IPS DF 6.9 (cell line): ENCODE measurements at places on chromosomes 6 and 20.

- DNase-seq = no peak
Measured at GRCh38 chr20:62211769-62212288, 8.2 kb downstream of the HRH3 start.

DNA sequence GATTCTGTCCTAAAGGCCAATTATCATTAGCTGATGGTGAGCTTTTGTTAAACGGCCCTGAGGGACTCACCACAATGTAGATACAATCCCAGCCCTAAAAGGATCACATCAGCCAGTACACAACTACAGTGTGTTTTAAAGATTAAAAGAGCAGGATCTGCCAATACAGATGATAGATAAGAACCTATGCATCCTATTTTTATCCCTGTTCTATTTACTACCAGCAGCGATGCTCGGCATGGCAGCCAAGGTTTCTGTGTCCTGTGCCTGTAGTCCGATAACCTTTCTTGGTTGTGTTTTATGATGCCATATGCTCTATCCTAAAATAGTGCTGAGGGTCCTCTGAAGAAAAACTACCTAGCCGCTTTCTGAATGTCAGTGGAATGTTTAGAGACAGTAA, 289.4 kb downstream of the PHACTR1 start:
- no peak for DNase-seq

DNA sequence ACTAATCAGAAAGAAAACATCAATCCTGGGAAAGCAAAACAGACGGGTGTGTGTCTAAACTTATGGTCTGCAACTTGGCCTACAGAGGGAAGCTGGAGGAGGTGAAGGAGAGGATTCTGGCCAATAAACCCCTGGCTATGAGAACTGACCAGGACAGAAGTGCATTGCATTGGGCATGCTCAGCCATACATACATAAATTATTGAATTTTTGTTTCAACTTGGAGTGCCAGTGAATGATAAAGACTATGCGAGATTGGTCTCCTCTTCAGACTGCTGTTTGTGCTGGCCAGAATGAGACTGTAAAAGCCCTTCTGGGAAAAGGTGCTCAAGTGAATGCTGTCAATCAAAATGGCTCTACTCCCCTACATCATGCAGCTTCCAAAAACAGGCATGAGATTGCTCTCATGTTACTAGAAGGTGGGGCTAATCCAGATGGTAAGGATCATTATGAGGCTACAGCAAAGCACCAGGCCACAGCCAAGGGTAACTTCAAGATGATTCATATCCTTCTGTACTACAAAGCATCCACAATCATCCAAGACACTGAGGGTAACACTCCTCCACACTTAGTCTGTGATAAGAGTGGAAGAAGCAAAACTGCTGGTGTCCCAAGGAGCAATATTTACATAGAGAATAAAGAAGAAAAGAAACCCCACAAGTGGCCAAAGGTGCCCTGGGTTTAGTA, 17.4 kb downstream of the ADNP start:
- no peak for DNase-seq

- DNase-seq = no peak
Measured at GRCh38 chr20:22490287-22491193, 93.8 kb downstream of the FOXA2 start.

- peak; percentile 50 for DNase-seq
Measured at GRCh38 chr20:35171753-35172433, at the start of gene PROCR. TSS of gene PROCR (plus strand) at chr20:35172072. CDS start at chr20:35172155, 83 bp downstream.

- DNase-seq = no peak
Measured at GRCh38 chr20:47350181-47350550, 6.3 kb downstream of the ZMYND8 start.

DNA sequence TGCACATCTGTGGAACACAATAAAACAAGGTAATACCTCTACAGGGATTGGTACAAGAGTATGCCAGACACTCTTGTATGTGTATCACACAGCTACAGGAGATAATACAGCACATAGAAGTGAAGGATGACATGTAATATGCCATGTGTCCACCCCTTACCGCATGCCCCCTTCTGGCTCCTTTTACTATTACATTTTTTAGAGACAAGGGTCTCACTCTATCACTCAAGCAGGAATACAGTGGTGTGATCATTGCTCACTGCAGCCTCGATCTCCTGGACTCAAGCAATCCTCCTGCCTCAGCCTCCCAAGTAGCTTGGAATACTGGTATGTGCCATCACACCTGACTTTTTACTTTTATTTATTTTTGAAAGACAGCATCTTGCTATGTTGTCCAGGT, 4.2 kb upstream of the NCR3 start:
- DNase-seq = no peak

DNA sequence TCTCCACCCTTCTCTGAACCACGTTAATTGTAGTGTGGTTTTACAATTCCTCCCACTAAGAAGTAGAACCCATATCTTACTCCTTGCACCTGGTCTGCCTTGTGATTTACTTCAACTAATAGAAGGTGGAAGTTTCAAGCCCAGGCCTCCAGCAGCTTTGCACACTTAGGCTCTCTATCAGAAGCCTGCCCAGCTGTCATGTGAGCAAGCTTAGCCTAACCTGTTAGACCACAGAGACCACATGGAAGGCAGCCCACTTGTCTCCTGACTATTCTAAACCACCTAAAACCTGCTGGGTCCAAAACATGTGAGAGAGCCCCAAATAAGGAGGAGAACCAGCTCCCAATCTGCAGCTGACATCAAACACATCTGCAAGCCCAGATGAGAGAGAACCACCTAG, 127.6 kb upstream of the BTBD3 start:
- no peak for DNase-seq

DNA sequence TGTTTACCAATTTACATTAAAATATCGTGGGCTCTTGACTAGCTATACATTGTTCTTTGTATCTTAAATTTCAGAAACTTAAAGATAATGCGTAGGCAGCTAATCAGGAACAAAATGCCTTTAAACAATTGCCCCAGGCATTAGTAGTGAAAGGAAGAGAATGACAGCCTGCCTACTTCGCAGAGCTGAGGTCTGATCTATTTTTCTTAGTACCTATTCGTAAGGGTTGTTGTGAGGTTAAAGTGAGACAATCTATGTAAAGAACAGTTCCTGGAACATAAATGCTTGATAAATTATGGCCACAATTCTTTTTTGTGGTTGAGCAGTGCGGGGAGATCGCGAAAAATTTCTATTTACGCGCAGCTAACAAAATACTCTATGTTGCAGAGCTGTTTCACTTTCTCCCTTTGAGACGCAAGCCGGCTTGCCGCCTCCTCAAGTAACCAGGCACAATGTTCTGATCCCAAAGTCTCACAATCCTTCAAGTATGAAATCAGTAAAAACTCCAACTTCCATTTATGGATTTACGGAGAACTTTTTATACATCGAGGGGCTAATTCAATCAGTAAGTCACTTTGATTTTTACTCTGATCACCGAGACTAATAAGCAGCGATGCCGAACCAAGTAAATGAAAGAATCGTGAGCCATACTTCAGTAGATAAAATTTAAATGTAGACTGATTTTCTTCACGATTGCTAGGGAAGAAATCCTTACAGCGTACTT, 878 bp upstream of the PNRC1 start:
- DNase-seq = no peak

GRCh38 chr6:124723671-124724070, 238.6 kb upstream of the RNF217 start:
- no peak for DNase-seq

GRCh38 chr6:20802596-20802995, 268.3 kb downstream of the CDKAL1 start:
- DNase-seq = no peak

GRCh38 chr20:2922957-2923356, 49.7 kb downstream of the PTPRA start:
- no peak for DNase-seq

GRCh38 chr6:43052842-43053544, 658 bp downstream of the CUL7 start:
- DNase-seq = no peak

DNA sequence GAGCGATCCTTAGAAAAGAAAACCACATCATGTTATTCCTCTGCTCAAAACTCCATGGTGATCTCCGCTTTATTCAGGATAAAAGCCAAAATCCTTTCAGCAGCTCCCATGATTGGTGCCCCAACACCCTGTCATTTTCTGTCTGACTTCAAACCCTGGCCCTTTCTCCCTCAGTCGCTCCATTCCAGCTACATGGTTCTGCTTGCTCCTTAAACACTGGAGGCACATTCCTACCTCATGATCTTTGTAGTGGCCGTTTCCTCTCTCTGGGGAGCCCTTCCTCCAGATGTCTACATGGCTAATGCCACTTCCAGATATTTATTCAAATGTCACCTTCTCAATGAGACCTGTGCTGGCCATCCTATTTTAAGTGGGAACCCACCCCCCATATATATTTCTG, 100.8 kb downstream of the CAP2 start:
- DNase-seq = no peak

DNA sequence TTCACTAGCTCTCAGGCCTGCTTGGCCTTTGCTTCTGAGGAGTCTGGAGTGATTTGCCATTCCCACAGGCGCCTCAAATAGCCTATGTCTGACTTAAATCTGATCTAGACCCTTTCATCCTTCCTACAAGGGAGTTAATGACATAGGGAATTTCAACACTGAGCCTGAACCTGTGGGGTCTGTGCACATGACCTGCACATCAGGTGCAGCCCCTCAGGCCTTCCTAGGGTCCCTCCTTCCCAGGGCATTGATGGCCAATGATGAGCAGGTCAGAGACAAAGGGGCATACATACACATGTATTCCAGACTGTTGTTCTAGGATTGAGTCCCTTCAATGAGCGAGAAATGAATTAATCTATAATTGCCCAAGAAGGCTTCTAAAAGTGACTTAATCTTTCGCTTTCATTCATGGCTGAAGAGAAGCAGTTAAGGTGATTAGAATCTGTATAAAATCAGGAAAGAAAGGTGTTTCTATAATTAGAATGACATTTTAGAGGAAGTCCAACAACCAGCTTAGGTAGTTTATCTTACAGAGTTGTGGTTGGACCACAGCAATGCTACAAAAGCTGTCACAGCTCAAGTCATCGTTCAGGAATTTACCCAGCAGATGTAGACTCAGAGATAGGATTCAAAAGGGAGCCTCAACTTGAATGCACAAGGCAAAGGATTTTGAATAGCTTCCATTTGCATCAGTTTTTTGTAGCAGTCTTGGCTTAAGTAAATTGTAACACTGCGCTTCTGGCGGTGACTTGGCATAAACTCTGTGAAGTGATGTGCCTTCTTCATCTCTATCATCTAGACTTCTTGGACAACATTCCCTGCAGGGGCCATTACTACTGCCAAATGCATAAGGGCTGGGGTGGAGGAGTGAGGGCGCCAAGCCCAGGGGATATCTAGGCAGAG, 27.0 kb upstream of the TBC1D7 start:
- DNase-seq = no peak

DNA sequence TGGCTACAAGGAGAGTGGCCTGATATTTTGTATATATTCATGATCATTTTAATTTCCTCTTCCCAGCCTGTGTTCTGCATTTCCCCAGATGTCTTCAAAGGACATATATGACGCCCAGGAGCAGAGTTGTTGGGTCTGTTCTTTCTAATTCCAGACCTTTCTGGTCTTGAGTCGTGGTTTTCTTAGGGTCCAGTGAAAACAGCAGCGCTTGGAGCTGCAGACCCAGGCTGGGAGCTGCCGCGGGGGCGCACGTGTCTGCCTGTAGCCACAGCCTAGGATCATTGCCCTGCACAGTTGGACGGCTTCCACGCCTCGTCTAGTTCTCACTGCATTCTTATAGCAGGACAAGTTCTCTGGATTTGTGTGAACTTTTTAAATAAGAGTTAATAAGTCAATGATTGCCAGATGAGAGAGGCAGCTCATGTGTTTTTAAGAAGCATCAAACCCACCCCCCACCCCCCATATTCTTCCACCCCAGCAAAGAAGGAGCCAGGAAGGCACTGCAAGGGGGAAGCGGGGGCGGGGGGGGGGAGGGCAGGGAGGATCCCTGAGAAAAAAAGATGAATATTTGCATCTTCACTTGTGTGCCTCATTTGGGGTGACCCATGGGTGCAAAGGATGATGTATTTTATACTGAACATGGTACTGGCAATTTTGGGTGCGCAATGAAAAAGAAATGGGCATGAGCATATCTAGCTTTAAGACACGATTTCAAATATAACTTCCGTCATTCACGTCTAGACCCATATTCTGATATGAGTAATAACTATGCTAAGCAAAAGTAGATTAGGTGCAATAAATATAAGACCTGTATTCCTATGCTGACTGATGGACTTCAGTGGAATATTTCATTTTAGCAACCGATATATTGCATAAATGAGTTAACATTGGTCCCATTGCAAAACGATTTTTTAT, 160.0 kb downstream of the TBXT start:
- no peak for DNase-seq

GRCh38 chr20:50980851-50981713, 22.5 kb downstream of the MOCS3 start:
- DNase-seq = no peak

GRCh38 chr6:402901-403658, 11.5 kb downstream of the IRF4 start:
- no peak for DNase-seq

GRCh38 chr6:149337320-149337719, 19.8 kb downstream of the TAB2 start:
- DNase-seq = no peak

- no peak for DNase-seq
Measured at GRCh38 chr6:129432738-129433137, 277.2 kb downstream of the ARHGAP18 start.

- DNase-seq = no peak
Measured at GRCh38 chr20:38608188-38608587, 6.6 kb downstream of the ARHGAP40 start.

GRCh38 chr6:20058912-20059311, 153.4 kb downstream of the MBOAT1 start:
- no peak for DNase-seq

- no peak for DNase-seq
Measured at GRCh38 chr20:38973107-38973506, 11.0 kb downstream of the DHX35 start.

GRCh38 chr20:35697696-35698297, 1.4 kb downstream of the NFS1 start:
- DNase-seq = no peak

DNA sequence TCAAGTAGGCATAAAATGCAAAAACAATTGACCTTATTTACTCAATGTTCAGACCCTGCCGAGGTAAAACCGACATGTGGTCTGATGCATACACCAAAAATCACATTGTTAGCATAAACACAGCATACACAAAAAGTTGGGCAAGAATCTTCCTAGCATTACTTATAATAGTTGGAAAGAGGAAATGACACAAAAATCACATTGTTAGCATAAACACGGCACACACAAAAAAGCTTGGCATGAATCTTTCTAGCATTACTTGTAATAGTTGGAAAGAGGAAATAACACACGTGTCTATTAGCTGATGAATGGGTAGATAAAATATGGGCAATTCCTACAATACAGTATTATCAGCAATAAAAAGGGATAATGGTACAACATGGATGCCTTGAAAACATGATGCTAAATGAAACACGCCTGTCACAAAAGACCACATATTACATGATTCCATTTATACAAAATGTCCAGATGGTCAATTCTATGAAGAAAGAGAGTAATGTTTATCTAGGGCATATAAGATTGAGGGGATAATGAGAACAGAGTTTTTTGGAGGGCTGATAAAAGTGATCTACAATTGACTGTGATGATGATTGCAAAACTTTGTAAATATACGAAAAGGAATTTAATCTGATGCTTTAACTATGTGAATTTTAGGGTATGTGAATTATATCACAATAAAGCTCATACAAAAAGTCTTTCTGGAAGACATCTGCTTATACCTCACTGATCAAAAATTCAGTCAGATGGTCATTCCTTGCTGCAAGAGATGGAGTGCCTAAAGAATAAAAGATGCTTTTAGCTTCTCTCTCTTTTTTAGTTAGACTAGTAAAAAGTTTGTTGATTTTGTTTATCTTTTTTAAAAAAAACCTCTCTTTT, 1019.5 kb upstream of the CITED2 start:
- no peak for DNase-seq

- no peak for DNase-seq
Measured at GRCh38 chr6:87481931-87482330, 9.2 kb downstream of the SLC35A1 start.
